Upper lobe of right lung (tissue), 1 donor: ENCODE measurements at places on chromosomes 7 and 10.

DNA sequence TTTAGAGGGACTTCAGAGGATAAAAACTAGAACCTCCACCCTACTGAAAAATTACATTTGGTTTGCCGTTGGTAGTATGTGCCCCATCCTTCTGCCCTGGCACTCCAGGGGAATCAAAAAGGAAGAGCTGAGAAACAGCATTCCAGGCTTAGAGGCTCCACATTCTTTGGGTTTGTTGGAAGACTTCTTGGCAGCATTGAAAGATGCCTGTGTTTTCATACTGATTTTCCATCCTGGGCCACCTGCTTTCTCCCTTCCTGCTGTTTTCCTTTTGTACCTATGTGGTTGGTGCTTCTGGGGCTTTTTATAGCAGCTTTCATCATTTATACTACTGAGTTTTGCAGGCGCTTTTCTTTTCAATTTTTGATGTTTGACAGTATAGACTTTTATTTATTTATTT is 61.7 kb downstream of the AUTS2 start:
- DNase-seq = no peak

DNA sequence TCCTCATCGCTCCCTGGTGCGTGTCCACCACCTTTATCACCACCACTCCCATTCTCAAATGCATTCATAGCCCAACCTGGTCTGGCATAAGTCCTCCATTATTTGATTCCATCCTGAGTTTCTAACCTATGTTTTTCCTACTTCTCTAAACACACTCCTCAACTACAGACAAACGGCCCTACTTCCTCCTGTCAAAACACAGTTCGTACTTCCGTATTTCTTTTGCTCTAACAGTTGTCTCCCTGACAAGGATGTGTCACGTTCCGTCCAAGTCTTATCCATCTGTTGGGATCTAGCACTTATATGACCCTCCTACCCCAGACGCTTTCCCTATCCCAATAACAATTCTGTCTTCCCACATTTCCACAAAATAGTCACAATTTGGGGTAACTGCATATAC is 46.8 kb downstream of the DOCK4 start:
- no peak for DNase-seq

DNA sequence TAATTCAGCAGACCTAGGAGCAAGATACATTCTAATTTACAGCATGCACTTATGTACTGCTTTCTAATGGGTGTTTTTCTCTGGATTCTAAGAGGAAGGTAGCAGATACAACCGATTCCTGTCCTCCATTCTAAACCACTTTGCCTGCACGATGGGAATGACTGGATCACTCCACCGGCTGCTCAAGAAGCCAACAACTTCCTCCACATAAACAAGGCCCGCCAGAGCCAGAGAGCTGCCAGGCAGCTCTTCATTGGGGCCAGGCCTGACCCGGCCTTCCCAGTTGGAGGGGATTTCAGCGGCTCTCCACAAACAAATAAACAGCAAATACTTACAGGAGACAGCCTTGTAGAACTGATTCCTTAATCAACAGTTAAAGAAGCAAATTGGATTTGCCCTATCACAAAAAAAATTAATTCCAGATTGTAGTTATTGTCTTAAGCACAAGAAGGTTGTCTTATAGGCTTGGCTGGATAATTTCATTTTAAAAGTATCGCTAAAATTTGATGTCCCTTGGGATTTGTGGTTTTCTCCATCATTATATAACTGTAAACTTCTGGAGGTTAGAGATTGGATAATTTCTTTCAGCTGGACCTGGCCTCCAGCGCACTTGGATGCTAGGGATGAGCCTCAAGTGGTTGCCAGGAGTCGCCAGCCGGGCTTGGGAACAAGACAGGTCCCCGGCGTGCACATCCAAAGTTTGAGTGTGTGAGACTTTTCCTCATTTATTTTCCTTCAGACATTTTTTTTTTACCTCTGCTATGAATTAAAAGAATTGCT is 20.9 kb downstream of the EBF3 start:
- no peak for DNase-seq

GRCh38 chr7:134014935-134015334 is 112.2 kb upstream of the LRGUK start:
- no peak for DNase-seq

DNA sequence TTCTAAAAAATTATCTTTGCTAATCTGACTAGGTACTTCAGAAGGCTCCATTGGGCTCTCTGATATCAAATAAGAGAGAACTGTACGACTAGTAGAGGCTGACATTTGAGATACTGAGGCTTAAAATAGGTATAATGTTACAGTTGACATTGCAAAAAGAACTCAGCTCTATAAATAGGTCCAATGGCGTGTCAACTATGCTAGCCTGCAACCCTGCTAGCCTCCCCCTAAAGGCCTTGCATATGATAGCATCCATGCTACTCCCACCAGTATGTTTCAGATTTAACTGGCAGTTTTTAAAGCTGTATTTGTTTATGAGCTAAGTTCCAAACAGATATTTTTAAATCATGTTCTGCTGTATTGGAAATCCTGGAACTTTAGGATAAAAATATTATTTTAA is at the start of gene PPP1R3A:
TSS of gene PPP1R3A (minus strand) at position 64 of the 400 bp plus-strand sequence. CDS start at position 51, 13 bp downstream.
- DNase-seq = no peak

DNA sequence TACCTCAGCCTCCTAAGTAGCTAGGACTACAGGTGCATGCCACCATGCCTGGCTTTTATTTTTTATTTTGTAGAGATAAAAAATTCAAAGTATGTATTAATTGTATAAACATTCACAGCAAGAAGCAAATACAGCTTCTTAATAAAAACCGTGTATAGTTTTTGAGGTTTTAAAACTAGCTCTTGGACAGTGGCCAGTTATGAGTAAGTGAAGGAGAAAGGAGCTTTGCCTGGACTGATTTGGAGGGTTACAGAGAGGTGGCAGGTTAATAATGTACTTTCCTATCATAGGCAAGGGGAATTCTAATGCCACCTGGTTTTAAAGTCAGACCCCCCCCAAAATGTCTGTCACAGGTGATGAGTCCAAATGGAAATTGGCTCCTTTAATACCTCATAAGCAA is 43.4 kb downstream of the ZNRF2 start:
- no peak for DNase-seq

DNA sequence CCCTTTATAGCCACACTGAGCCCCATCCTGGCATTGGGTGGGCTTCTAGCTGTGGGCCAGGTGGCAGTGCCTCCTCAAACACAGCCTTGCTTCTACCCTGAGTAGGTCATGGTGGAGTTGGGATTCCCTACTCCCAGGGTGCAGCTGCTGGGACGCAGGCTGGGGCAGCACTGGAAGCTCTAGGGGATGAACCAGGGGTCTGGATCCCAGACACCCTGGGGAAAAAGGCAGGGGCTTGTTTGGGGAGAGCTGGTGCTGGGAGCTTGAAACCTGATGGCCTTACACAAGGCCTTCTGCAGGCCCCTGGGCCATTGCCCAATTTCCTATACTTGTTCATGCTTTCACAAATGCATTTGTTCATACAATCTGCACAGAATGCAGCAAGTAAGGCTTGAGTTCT is 103.7 kb upstream of the CTBP2 start:
- no peak for DNase-seq

DNA sequence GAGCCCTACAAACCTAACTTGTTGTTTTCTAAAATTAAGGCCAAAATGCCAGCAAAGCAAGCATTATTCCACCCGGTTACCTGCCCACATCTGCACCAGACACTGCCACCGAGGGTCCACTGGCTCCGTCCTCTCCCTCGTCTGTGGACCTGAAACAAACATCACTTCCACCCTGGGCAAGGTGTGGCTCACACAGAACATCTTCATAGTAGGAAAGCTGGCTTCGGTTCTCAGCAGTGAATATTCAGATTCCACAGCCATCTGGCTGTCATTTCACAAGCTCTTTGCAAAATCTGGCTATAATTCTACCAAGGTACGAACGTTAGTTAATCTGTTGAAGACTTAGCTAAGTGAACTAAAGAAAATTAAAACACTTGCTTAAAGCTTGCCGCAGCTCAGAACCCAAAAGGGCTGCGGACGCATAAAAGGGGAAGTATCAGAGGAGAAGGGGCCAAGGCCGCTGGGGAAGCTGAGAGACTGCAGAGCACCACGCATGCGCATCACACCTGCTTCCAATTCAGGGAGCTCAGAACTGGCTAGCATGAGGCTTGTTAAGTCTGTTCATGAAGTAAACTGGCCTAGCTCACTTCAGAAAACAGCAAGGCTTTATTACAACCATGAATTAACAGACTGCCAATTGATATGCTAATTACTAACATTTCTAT is 46.1 kb downstream of the PTPRN2 start:
- no peak for DNase-seq

DNA sequence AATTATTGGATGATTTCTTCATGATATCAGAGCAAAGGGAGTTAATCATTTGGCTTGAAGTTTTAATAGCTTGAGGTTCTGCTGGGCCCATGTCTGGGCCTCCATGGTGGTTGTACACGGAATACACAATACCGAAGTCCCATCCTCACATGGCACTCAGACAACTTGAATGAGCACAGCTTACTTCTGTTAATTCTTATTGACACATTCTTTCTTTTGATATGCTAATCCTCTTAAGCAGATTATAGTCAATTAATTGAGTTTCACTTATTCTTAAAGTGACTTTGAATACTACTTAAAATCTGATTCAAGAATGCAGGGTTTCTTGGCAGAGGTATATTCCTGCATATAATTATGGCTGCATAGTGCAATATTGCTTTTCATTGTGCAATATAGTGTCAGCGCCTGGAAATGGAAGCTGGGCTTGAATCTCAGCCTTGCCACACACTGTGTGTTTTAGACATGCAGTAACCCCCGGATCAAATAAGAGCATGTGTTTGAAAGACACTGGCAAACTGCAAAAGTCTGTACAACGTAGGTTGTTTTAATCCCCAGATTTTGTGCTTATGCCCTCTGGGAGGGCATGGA is 543.5 kb upstream of the ADARB2 start:
- no peak for DNase-seq

DNA sequence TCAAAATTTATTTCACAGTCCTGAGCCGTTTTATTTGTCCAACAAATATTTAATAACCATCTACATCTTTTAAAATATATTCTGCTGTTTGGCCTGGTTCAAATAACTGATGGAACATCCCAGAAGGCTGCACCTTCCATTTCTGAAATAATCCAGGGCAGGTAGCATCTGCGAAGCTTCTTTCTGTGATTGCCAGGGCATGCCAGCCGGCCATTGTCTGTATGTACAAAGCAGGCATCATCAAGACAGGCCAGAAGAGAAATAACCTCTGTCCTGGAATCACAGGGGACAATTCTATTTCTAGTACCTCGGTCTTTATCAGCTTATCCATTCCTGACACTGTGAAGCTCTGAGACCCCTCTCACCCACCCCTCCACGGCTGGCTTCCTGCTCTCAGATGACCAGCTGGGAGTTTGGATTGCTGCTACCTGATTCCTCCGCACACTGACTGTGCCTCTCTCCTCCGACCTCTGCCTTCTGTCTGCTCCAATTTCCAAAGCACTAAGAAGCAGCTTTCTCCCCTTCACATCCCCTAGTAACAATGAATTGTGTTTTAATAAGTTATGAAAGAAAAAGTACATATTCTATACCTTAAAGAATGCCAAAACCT is 8.0 kb downstream of the DGKI start:
- DNase-seq = no peak

- DNase-seq = no peak
Observed at GRCh38 chr10:58618158-58618676, 105.5 kb downstream of the BICC1 start.

- no peak for DNase-seq
Observed at GRCh38 chr10:79353000-79353406, 5.7 kb downstream of the PPIF start.

GRCh38 chr7:128266883-128267594 is 26.0 kb downstream of the LEP start:
- DNase-seq = peak; percentile 63

GRCh38 chr7:142753366-142753765 is 4.1 kb downstream of the PRSS1 start:
- no peak for DNase-seq

- DNase-seq = no peak
Observed at GRCh38 chr10:131635564-131636015, 265.2 kb upstream of the PPP2R2D start.

- DNase-seq = no peak
Observed at GRCh38 chr7:106952658-106953231, 87.7 kb downstream of the PIK3CG start.

- peak; percentile 91 for DNase-seq
Observed at GRCh38 chr7:47371733-47372368, 210.1 kb downstream of the TNS3 start.

DNA sequence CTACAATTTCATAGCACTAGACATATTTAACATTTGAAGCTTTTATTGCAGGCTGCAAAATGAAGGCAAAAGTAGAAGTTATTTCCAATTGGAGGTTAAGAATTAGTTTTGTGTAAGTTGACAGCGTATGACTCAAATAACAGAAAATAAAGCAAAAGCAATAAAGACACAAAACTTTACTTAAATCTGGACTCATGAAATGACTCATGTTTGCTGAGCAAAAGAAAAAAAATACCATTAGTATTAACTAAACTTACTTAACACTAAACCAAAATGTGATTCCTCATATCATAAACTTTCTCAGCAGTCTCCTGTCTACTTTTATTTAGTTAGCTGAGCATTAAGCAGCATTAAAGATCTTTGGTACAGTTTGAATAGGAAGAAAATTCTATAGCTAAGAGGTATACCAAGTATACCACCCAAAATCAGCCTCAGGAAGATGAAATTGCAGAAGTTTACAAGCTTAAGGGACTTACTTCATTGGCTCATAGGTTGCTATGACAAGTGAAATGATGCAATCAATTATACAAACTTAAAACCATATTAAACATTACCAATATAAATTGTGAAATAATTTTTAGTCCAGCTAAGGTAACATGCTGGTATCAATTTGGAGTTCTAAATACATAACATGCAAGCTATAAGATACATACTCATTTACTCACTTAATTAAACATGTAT is 1131.4 kb downstream of the XPNPEP1 start:
- DNase-seq = no peak

DNA sequence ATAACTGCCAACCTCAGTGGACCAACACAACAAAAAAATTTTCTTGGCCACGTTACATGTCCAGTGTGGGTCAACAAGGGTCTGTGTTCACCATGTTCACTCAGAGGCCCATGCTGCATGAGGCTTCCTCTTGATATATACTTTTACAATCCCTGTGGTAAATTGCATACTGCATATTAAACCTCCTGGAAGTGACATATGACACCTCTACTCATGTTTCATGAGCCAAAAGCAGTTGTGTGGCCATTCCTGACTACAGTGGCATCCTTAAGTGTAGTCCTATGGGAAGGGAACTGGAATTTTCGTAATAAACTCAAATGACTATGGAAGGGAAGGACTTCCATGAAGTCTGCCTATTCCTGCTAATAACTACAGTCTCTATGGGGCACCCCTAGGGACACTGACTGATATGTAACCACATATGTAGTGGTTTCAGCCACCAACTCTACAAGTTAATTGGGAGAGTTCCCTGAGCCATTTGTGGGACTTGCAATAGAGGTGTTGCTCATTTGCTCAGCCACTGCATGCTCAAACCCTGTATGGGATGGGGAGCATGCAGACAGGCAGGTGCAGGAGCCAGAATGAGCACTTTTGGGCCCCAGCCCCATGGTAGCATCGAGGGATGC is 9.7 kb downstream of the DYNC1I1 start:
- no peak for DNase-seq

GRCh38 chr10:28947171-28947570 is 269.9 kb downstream of the BAMBI start:
- DNase-seq = no peak

- no peak for DNase-seq
Observed at GRCh38 chr7:64574540-64575099, 11.7 kb upstream of the ZNF680 start.

- no peak for DNase-seq
Observed at GRCh38 chr7:28725045-28725642, 233.0 kb downstream of the TRIL start.

GRCh38 chr10:34649385-34649784 is 165.7 kb downstream of the PARD3 start:
- DNase-seq = no peak

- no peak for DNase-seq
Observed at GRCh38 chr10:90906596-90906995, 14.3 kb downstream of the ANKRD1 start.
